ENCODE measurements at places on chromosomes 13 and 19.

DNA sequence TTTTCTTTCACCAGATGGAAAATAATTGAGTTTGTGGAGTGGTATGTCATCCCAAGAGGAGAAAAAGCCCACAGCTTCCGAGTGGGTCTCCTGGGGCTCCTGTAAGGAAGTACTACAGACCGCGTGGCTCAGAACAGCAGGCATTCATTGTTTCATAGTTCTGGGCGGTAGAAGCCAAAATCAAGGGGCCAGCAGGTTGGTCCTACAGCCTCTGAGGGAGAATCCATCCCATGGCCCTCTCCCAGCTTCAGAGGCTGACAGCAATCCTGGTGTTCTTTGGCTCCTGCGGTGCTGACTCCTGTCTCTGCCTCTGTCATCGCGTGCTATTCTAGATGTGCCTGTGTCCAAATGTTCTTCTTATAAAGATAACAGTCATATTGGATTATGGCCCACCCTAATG lies 362.6 kb downstream of the FGF14 start:
- DNase-seq: no peak

DNA sequence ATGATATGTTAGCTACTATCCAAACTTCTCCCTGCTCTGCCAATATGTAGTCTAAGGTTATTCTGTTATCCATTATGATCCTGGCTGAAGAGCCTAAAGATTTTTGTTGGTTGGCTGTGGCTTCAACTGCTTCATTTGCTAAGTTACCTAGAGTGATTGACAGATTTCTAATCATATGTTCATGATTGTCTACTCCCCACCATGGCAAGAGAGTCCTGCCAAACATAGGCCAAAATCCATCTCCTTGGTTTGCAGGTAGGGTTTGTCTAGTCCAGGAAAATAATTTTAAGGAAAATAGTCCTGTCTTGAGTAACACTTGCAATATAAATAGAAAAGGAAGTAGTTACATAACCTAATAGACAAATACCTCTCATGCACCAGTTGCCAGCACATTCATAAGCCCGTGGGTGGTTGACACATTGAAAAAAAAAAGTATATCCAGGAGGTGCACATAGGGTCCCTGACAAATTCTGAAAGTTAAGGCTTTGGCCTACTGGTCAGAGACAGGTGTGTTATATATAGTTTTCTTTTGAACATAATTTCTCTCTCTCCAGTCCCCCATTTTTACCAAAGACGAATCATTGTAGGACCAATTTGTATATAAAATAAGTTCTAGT lies 5.4 kb upstream of the CBY2 start:
- DNase-seq: no peak

DNA sequence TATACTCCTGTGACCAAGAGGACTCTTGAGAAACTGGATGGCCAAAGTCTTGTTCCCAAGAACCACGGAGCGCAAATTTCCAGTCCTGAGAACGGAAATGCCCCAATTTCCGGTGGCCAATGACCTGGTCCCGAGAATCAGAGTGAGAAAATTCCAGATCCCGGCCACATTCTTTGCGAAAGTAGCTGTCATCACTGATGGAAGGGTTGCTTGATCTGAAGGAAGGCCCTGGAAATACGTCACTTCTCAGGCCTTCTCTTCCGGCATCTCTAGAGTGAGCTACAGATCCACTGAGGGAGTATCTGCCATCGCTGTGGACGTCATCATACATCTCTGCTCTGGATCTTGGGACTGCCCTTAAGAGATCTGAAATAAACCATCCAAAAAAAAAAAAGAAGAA lies 7.5 kb downstream of the SUGP2 start:
- no peak for DNase-seq

GRCh38 chr19:1132552-1133383 lies 29.0 kb downstream of the GPX4 start:
- no peak for DNase-seq

GRCh38 chr19:51564791-51565190 lies 6.3 kb upstream of the ZNF175 start:
- no peak for DNase-seq

GRCh38 chr19:3504735-3505134 lies 1.4 kb upstream of the FZR1 start:
- DNase-seq: no peak

- DNase-seq: no peak
These were observed 3.2 kb upstream of the SPRYD7 start for GRCh38 chr13:49939321-49939720.

DNA sequence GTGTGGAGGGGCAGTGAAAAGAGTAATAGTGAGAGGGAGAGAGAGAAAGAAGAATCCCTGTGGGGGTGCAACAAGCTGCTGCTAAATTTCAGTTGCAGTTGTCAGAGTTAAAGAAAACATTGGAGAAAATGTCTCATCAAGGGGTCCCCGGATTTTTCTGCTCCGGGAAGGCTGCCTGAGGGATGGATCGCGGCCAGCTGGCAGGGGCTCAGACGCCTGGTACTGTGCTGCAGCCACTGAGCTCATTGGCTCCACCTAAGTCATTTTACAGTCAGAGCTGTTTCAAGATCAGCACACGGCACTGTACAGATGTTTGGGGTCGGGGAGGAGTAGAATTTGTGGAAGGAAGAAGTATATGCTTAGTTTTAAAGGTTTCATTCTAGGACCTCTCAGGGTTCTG lies 106.2 kb downstream of the SHISA2 start:
- no peak for DNase-seq

DNA sequence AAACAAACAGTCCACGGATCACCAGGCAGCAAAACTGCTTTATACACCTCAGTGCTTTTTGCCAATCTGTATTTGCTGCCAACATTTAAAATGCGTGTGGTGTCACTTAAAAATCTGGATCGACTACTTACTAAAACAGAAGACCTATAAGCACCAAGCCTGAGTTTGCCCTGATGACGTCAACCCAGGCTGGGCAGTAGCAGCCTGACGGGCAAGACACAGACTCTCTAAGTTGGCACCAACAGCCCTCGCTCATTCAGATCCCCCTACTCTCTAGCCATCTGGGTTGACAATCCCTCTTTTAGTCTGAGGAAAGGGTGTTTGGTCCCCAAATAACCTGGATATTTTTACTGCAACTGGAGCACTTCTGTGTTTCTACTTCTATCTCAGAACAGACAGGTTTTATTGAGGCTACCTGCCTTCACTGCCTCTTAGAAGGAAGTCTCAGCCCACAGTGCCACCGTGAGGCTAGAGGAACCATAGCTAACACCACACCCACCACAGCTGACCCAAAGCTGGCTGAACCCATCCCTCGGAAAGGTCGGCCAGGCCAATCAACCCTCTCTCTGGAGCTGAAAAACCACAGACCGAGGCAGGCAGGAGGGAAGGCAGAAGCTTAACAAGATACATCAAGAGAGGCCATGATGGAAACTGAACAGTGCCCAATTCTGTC lies 6.9 kb downstream of the SUGP2 start:
- DNase-seq: no peak

Data from stimulated activated CD4-positive, alpha-beta T cell treated with anti-CD3 and anti-CD28 coated beads, TNF-alpha, amount 100 ng/mL, for 1 hour (primary cell).